ENCODE measurements at places on chromosomes 12 and 14.

GRCh38 chr14:80522936-80523335 lies 311.6 kb upstream of the DIO2 start:
- no peak for DNase-seq

DNA sequence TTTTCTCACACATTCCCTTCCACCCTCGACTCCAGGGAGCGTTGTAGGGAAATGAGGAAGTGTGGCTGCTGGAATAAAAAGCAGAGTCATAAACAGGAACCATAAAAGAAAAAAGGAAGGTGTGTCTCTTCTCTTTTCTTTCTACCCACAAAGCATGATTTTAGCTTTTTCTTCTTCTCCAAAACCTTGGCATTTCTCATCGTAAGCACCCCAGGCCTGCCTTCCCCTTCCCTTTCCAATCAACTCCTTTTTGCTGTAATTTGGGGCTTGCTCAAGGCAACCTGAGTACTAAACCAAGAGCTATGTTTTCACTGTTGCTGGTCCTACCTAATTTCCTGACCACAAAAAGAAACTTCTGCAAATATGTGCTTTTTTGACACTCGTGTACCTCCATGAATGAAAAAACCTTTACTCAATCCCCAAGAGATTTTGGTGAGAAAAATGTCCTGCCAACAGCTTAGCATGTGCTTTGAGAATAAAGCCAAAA lies 9.2 kb downstream of the PLBD1 start:
- DNase-seq = no peak

DNA sequence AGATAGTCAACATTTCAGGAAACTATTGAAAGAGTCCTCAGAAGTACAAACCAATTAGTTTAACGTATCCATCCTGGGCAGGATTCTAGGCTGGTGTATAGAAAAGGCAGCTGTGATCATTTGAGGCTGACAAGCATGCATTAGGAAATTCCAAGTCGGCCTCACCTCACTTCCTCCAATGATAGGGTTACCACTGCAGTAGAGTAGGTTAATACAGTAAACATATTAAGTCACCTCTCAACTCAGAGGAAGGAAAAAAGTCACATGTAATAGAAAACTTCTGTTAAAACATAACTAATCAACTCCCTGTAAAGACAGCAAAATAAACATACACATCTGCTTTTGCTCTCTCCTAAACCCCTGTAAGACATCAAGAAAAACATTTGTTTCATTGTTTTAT lies 33.5 kb downstream of the MED13L start:
- DNase-seq = no peak

GRCh38 chr12:12212769-12213168 lies 54.1 kb downstream of the LRP6 start:
- no peak for DNase-seq

- DNase-seq = no peak
Observed at GRCh38 chr12:128531170-128531569, 264.2 kb downstream of the TMEM132C start.

GRCh38 chr12:95962222-95962621 lies 19.1 kb downstream of the AMDHD1 start:
- no peak for DNase-seq

- DNase-seq = no peak
Observed at GRCh38 chr12:6187948-6188793, 12.0 kb upstream of the CD9 start.

GRCh38 chr12:98671459-98671858 lies 26.4 kb downstream of the APAF1 start:
- DNase-seq = no peak

All from sigmoid colon (tissue), 7 donors.